KG1 (cell line): ENCODE measurements at places on chromosomes 6 and 20.

GRCh38 chr6:137378090-137378369 lies 116.2 kb downstream of the OLIG3 start:
- no peak for DNase-seq

GRCh38 chr6:6738922-6739716 lies 150.6 kb downstream of the LY86 start:
- no peak for DNase-seq

DNA sequence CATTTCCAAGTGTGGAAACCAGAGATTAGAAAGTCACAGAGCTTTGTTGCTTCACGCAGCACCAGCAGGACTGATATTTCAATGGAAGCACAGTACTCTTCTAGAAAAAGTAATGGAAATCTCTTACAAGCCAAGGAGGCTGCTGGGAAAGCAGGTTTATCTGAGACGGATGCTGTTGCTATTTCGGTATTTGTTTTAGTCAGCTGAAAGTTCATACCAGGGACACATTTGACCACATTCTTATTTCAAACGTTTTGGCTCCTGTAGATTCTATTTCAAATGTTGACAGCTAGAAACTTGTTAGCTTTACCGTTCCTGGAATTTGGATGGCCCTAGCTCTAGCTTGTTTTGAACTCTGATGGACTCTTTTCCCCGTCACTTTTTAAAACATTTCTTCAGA lies 3.7 kb upstream of the TMEM242 start:
- DNase-seq: no peak

- no peak for DNase-seq
Measured at GRCh38 chr6:100488244-100488643, 23.5 kb upstream of the SIM1 start.

GRCh38 chr6:55153284-55153683 lies 21.0 kb upstream of the HCRTR2 start:
- no peak for DNase-seq

DNA sequence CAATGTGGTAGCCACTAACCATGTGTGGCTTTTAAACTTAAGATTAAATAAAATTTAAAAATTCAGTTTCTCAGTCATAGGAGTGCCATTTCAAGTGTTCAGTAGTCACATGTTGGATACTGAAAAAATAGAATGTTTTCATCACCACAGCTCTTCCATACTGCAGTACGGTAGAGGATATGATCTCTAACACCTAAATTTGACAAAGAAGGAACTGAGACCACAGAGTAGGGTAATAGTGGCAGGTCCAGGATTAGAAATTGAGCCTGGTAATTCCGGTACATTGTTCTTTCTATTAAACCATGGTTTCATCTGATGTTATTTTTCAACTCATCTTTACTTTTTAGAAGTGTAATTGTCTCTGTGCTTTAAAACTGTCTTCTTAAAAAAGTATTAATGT lies 104.0 kb downstream of the CD2AP start:
- no peak for DNase-seq

DNA sequence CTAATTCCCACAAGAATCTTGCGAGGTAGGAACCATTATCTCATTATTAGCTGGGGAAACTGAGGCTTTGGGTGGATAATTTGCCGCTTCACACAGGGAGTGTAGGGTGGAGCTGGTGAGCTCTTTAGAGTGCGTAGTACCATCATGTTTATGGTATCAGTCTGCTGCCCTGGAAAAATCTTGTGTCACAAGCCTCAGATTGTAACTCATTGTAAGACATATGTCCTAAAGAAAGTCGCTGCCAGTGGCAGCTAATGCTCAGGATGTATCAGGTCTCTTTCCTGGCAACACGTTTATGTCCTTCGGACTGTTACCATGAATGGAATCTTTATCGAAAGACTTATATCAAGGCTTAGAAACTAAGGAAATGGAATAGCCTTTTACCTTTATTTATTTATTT lies 1.9 kb downstream of the ZFAND3 start:
- no peak for DNase-seq

GRCh38 chr20:46464451-46464850 lies 48.9 kb downstream of the ZNF334 start:
- DNase-seq: no peak

DNA sequence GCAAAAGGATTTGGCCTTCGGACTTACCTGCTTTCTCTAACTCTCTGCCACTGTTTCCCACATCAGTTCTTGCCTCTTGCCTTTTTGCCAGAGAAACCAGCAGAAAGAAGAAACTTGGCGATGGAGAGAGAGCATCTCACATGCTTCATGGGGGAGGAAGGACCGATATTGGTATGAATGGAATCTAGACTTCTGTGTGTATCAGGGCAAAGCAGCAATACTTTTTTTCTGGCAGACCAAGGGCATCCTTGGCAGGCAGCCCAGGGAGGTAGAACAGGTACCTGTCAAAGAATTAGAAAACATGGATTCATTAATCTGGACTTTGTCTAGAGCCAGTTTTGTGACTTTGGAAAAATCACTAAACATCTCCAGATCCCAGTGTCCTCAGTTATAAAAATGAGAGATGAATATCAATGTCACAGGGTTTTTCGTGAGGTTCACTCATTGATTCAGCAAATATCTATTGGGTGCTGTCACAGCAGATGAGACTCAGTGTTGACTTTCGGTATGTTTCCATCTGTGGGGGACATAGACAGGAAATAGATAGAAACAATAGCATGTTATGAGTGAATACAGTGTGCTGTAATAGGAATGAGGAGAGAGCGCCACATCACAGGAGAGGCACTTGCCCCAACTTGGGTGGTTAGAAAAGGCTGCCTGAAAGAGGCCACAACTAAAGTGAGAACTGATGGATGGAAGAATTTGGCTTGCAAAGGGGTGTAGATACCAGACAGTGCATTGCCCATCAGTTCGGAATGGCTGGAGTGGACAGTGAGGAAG lies 114.1 kb downstream of the CD83 start:
- DNase-seq: no peak

- DNase-seq: no peak
Measured at GRCh38 chr20:44958276-44958675, 1.9 kb downstream of the TOMM34 start.

DNA sequence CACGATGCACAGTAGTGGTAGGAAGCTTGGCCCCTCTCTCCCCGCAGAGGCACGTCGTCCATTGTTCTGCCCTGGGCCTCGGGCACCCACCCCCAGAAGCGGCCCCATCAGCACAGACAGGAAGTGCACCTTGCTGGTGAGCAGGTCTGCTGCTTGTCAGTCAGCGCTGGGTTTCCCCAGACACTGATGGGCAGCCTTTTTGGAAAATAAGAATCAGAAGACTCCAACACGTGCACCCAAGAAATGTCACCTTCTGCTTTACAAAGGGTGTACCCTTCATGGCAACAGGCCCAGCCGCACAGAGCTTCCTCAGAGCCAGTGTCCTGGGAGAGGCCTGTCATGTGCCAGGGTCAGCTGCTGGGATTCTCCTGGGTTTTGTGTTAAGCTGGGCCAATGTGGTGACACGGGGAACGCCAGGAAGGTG lies 34.7 kb upstream of the IRF4 start:
- DNase-seq: no peak

DNA sequence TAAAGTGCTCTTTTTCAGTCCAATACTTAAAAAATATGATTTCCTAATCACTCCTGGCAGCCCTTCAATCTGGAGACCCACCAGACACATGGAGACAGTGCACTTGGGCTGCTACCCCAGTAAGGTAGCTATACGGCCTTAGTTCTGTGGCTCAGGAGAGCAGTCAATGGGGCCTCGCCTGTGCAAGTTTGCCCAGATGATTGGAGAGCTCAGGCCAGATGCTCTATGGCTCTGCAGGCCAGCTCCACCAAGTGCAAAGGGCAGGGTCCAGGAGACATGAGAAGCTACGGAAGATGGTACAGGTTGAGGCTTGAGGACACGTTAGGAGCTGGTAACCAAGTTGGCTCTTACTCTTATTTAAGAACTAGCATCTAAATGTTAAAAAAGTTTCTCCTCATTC lies 30.7 kb downstream of the STK38 start:
- DNase-seq: no peak

GRCh38 chr6:134537146-134537555 lies 219.2 kb upstream of the SGK1 start:
- no peak for DNase-seq

DNA sequence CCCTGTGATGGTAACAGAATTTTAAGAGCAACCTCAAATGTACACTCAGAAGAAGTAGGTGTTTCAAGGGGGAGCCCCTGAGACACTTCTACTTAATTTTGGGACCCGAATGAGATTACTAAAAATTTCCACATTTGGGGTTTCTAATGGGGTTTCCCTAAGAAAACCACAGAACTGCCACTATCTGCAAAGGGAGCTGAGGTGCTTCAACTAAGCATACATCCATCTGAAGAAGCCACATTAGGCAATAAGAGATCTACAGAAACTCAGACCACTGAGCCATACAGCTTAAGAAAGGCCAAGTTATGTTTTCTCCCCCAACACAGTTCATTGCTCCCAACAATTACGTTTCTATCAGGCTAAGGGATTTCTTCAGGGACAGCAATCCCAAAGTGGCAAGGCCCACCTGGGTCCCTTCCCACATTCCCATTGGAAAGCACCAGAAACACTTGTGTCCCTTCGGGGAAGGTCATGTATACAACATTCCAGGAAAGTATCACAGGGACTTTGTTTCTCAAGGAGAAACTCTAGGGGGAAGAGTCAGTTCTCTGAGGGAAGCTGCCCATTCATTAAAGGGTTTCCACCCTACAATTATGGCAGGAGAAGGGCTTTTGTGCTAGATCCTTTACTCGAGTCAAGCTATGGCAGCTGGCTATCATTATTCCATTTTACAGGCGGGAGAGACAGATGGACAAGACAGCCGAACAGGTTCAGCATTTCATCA lies 5.0 kb downstream of the BCL2L1 start:
- DNase-seq: no peak

- DNase-seq: no peak
Measured at GRCh38 chr6:30547454-30547853, 8.8 kb downstream of the GNL1 start.

DNA sequence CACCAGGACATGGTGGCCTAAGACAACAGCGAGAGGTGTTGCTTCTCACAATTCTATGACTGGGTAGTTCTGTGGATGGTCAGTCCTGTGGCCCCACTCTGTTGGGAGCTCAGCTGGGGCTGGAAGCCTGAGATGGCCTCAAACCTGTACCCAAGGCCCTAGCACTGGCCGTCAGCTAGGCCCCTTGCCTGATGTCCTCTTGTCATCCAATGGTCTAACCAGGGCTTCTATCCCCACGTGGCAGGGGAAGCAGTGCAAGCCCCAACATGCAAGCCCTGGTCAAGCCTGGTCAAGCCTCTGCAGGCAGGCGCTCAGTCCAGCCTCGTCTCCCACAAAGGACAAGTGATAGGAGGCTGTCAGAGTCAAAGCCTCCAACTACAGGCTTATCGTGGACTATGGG lies 196.5 kb upstream of the CST7 start:
- DNase-seq: no peak
